ENCODE measurements at places on chromosomes 12 and 14.

GRCh38 chr12:94650143-94651056 lies at the start of gene TMCC3:
TMCC3 (minus strand) TSS chr12:94650557; CDS start chr12:94650430, 127 bp downstream.
- no peak for DNase-seq

GRCh38 chr14:76826122-76826521 lies at the start of gene LRRC74A:
LRRC74A (plus strand) TSS chr14:76826408; CDS start chr14:76826698, 290 bp downstream.
- DNase-seq, result no peak

- peak; percentile 83 for DNase-seq
These were observed 1.8 kb upstream of the SAMD4A start for GRCh38 chr14:54564868-54565784.

DNA sequence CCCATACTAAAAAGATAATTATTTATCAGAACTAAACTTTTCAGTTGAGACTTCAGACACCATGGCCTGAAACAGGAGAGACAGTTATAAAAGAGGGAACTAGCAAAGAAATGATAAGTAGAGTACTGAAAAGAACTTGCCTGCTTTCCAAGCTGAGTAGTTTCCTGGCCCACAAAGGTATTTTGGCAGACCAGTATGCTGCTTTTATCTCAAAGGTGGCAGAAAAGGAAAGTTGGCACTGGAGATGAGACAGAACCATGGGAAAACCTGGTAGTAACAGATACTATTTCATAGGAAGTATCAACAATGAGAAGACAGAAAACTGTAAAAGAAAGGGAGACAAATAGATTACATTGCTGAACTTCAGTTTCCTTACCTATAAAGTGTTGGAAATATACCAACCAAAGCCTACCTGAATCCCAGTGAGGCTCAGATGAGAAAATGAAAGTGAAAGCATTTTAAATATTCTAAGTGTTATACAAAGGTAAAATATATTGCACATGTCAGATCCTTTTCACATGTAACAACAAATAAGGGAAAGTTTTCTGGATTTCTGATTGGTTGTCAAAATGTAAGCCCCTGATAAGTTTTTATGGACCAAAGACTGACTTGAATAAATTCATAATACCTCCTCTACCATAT lies 155.3 kb upstream of the FSCB start:
- no peak for DNase-seq

DNA sequence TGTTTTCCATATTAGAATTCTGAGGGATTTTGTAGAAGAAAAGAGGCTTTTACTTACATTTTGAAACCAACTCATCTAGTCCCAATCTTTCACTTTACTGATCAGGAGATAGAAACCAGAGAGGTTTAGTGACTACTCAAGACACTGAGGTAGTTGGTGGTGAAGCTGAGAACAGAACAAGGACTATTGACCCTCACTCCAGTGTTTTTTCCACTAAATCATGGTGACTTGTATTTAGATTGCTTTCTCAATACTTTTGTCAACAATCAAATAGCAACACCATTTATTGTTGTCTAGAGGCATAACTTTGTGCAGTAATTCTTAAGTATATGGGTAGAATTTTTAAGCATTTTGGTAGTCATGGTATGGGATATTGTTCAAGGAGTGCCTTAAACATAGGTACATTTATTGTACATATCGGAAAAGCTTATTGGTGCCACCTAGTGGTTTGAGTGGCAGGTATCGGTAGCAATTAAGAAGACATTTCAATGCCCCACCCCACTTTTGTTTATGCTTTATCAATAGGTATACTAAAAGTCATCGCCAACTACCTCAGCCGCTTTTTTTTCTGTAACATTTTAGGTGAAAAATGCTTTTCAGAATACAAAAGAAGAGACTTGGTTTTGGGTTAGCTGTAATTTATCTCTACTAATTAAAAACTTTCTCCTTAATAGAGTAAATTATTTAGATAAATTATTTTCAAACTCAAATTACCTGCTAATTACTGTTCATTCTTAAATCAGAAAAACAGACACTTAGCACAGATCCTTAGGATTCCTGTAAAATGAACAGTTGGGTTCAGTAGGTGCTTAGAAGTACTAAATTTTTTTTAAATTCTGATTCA lies 47.3 kb upstream of the PAWR start:
- peak; percentile 40 for DNase-seq

DNA sequence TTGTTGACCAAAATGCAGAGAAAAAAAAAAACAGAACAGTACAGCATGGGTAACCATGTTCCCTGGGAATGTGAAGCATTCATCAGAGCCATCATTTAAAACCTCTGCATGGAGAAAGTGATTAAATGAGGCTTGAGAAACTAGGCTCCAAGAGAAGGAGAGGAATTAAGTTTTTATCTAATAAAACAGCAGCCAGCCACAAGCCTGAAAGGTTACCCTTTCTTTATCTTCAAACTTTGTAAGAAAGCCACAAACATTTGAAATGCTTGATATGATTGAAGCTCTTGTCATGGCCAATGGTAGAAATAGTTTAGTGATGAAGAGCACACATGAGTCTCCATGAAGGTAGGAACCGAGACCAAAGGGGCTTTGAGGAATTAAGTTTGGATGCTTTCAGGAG lies 144.9 kb upstream of the SYT1 start:
- no peak for DNase-seq

DNA sequence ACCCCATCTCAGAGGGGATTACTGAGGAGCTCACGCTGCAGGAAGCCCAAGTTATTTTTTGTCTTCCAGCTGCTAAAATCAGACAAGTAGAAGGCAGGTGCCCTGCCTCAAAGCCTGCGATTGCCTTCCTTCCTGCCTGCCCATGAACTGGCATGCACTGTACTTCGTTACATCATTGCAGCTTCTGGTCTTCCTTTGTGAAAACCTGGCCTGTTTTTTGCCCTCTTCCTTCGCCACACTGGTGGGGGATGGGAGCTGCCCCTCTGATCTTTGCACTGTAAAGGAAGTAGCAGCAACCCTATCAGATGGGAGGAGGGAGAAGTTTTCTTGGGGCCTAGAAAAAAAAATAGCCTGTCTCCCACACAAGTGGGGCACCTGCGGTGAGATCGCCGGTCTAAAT lies 1098.7 kb downstream of the BCL11B start:
- no peak for DNase-seq

- no peak for DNase-seq
These were observed 13.6 kb upstream of the SLC35F4 start for GRCh38 chr14:57879516-57879915.

DNA sequence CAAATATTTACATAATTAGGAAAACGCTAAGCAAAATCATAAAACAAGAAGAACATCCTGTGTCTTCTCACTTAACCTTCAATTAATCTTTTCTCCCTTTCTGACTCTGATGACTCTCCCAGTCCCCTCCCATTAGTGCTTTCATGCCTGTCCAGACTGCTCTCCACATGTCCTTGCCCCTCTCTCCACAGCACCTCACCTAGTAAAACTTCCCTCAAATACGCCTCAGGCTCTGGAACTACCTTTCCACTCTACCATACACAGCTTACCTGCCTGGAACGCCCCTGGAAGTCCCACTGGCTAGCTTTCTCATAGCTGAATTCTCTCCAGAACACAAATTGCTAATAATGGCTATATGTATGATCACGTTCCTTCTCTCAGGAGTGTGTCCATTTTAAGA lies 44.7 kb downstream of the SLC5A8 start:
- DNase-seq, result no peak

GRCh38 chr14:91378930-91379578 lies 38.6 kb downstream of the CCDC88C start:
- no peak for DNase-seq

DNA sequence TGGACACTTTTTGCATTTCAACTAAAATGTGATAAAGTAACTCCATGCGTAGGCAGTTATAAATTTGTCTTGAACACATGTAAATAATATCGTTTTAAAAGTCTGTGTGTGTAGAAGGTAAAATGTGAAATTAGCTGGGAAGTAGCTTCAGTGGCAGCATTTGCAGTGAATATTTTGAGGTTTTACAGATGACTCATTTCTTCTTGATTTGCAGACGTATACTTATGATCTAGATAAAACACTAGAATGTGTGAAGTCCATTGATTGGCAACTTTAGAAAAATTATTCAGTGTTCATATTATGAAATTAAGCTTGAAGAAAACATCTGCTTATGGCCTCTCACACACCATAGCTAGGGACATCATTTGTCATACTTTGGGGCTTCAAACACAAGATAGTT lies 788.6 kb upstream of the NOVA1 start:
- no peak for DNase-seq

- no peak for DNase-seq
These were observed 16.8 kb downstream of the SCAF11 start for GRCh38 chr12:45973526-45973925.

DNA sequence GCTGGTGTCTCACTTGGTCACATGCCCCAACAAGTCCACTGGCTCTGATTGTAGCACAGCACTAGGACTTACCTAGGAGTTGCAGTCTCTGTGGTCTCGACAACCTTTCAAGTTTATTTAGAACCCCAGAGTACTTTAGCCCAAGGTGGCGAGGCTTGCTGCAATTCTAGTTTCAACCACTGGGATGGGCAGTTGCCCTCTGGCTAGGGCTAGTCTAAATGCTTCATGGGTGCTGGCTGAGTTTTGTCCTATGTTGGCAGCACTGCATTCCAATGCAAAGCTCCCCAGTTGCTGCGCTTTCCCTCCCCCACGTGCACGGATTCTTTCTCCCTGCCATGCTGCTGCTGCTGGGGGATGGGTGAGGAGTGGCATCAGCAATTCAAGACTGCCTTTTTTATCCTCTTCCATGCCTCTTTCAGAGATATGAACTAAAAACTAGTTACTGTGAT lies 207.9 kb downstream of the SYNE2 start:
- DNase-seq, result no peak

GRCh38 chr12:124549629-124550028 lies 17.8 kb downstream of the NCOR2 start:
- no peak for DNase-seq

- DNase-seq, result no peak
These were observed 138.1 kb upstream of the HIF1A start for GRCh38 chr14:61557262-61557661.

DNA sequence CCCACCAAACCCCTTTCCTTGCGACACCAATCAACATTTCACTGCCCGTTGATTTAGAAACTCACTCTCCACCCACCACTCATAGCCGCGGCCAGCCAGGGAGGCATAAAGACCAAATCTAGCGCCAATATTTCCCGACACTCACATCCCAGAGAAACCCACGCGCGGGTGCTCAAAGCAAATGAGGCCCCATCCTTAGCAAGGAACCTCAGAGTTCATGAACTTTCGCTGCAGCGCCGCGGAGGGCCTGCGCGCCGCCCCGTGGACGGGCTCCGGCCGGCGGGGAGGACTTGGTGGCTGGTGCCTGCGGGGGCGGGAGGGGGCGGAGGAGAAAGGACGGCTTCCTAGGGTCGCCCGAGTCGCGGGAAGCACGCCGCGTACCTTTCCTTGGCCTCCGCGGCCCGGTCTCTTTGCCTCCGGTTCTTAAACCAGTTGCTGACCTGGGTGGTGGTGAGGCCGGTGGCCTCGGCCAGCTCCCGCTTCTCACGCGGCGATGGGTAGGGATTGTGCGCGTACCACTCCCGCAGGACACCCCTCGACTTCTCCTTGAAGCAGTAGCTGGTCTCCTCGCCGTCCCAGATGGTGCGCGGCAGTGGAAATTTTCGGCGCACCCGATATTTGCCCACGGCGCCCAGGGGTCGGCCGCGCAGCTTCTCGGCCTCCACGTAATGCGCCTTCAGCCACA lies 886 bp downstream of the SIX1 start:
- no peak for DNase-seq

GRCh38 chr12:90974286-90974685 lies 19.3 kb upstream of the CCER1 start:
- no peak for DNase-seq

DNA sequence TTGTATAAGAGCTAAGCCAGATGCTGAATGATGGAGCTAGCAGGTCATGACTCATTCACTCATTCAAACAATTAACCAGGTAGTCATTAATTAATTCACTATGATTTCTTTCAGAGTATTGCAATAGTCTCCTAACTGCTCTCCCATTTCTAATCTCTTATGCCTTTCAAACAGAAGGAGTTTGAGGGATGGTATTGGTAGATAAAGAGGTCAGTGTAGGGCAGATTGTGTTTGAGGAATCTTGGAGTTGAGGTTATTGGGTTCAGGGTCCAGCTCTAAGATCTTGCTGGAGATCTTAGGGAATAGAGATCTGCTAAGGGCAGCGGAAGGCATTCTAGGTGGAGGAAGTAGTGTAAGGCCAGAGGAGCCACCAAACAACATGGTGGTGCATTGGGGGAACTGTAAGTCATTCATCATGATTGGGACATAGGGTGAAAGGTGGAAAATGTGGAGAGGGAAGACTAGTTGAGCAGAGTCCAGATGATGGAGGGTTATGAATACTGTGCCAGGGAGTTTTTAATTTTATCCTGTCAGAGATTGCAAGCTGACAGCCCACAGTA lies 11.7 kb downstream of the DGKA start:
- DNase-seq, result no peak

DNA sequence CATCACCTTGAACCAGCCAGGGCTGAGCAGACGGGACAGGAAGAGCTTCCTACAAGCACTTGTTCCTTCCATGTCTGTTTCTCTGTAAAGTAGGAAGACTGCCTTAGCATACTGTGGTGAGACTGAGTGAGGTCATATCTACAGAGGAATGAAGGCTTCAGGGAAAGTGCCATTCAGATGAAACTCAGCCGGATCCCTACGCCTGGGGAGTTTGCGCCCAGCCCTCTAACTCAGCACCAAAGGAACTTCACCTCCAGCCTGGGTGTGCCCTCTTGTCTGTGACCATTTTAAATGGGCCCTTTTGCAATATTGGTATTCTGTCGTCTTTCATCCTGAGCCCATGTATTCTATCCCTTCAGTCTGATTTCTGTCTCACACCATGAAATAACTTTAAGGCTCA lies 175.6 kb upstream of the FKBP4 start:
- no peak for DNase-seq

GRCh38 chr12:124777399-124778372 lies 86.0 kb downstream of the SCARB1 start:
- DNase-seq, result no peak

DNA sequence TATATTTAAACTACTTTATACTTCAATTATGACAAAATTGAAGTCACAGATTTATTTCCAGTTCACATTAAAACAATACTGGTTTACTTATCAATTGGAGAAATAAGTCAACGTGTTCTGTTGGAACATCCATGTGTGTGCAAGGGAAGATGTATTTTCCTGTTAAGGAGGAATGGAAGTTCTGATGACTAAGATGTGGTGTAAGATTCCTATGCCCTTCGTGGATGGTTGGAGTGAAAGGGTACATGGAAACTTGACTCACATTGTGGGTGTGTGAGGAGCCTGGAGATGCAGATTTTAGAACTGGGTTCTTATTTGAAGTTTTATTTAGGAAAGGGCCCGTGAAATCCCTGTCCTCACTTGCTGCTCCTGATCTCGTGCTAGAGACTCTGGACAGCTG lies 95.3 kb downstream of the CATSPERB start:
- DNase-seq, result no peak

DNA sequence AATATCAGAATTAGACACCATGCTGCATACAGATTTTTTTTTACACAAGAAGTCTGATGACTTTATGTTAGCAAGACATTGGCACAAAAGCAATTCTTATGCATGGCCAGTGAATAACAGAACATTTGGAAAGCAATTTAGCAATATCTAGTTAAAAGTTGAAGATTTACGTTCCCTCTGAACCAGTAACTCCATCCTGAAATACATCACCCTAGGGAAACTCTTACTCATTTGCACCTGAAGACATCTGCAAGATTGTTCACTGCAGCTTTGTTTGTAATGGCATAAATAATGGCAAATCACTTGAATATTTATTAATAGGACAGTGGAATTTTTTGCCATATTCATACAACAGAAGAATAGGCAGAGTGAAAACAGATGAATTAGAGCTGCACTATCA lies 670.0 kb upstream of the NOVA1 start:
- DNase-seq, result no peak

Measured in NCI-H1930 (cell line).